ENCODE measurements at places on chromosomes 7 and 10. TPM values are rescaled to one million over a fixed set of nuclear protein-coding genes. Genes with fewer than 3 reads are reported as not detected.
A peak's percentile ranks its signal among the peaks of the same experiment; 100 is the strongest.

DNA sequence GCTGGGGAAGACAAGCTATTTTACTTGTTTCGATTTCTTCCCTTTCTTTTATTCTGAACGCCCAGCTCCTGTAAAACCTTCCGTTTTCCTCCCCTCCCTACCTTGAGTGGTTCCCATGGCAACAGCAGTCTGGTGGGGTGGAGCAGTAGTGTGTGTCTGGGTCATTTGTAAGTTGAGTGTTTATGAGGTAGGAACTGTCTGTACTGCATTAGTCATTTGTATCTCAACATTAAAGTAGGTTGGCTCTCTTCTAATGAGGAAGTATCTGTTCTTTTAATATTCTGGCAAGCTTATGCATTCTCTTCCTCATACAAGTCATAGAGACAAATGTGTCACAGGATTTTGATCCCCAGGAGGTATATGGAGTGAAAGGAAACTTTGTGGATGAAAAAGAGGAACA is 85.3 kb upstream of the CCDC6 start:
- DNase-seq, result no peak

- peak; percentile 67 for DNase-seq
These were observed at the start of gene ACBD7 for GRCh38 chr10:15088428-15089261. ACBD7 (minus strand) TSS chr10:15088776; CDS start chr10:15088728, 48 bp downstream.

DNA sequence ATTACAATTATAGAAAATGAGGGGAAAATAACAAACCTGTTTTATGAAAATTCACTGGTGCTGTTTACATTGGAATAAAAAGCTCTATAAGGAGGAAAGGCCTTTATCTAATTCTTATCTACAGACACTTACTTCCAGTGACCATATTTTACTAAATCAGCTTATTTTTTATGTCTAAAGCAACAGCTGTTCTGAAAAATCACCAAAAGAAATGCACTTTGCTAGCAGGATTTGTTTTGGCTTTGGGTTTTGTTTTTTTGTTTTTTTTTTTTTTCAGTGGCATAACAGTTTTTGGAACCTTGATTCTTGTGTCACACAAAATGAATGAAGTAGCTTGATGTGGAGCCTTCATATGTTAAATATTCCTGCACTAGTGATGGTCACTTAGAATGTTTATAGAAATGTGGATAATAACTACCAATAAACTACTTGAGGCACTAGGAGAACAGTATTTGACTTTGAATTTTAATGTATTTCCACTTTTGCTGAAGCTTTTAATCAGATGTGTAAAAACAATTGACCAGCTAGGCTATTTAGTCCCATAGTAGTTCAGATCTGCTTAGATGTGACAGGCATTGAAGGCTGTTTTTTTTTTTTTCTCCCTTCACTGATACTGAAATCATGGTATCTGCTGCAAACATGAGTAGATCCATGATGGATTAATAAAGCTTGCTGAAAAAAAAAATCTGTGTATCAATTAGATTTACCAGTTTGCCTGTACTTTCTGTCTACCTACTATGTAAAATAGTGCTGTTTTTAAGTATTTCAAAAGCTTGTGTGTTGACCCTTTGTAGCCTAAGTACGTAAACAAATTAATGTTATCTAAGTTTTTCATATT is 2.8 kb downstream of the ARL4A start:
- no peak for DNase-seq

GRCh38 chr10:131207176-131207575 is 104.3 kb downstream of the TCERG1L start:
- no peak for DNase-seq

GRCh38 chr10:6802759-6803426 is 222.8 kb upstream of the PRKCQ start:
- no peak for DNase-seq

COL28A1 gene
- not detected for total RNA-seq

Data from T-cell (primary cell).